ENCODE measurements at places on chromosomes 1 and 21. TPM values are rescaled to one million over a fixed set of nuclear protein-coding genes. Genes with fewer than 3 reads are reported as not detected.

Gene SEMA6C
- 121 TPM for total RNA-seq

Gene NBPF10
- 0.55 TPM for total RNA-seq

Gene MPL
- total RNA-seq: not detected

Gene PRDM16
- total RNA-seq: 0.18 TPM

Gene SH2D5
- not detected for total RNA-seq

Gene SERPINC1
- not detected for total RNA-seq

Gene TRABD2B
- total RNA-seq: 0.15 TPM

Gene BMP8B
- total RNA-seq: not detected

Gene LCE1E
- total RNA-seq: not detected

Gene DNAJB4
- 41.2 TPM for total RNA-seq

Gene KCNJ9
- not detected for total RNA-seq

Gene TCHH
- 0.13 TPM for total RNA-seq

Gene OLFML3
- total RNA-seq: 5.9 TPM

Gene NBPF6
- not detected for total RNA-seq

Gene NFIA
- total RNA-seq: 26.3 TPM

Gene GBP1
- 4.1 TPM for total RNA-seq

Gene PTPRU
- 42.0 TPM for total RNA-seq

Gene C1QB
- 79.7 TPM for total RNA-seq

Gene TNFRSF18
- not detected for total RNA-seq

Gene SPAG17
- not detected for total RNA-seq

Gene EVA1B
- total RNA-seq: 19.9 TPM

Gene AUNIP
- not detected for total RNA-seq

Gene SPSB1
- 53.2 TPM for total RNA-seq

Gene IGSF5
- not detected for total RNA-seq

Gene PIP5K1A
- 23.4 TPM for total RNA-seq

Gene OR2L8
- not detected for total RNA-seq

Gene CFAP141
- not detected for total RNA-seq

Gene ZBTB8B
- not detected for total RNA-seq

Gene DIRAS3
- not detected for total RNA-seq

Gene ZNF683
- not detected for total RNA-seq

Gene ETNK2
- total RNA-seq: 2.5 TPM

Gene RHD
- total RNA-seq: not detected

Gene S100A2
- not detected for total RNA-seq

Gene TTC22
- not detected for total RNA-seq

Gene OSCP1
- total RNA-seq: 3.3 TPM

Gene LYPD8
- total RNA-seq: not detected

Gene TMEM167B
- total RNA-seq: 25.6 TPM

Gene KCNK2
- total RNA-seq: 2.4 TPM
